GM19239 (cell line): ENCODE measurements at places on chromosomes 3 and 15.

- DNase-seq, result no peak
Measured at GRCh38 chr3:139597947-139598346, 58.4 kb upstream of the RBP1 start.

- DNase-seq, result no peak
Measured at GRCh38 chr15:38685686-38686339, 121.2 kb upstream of the RASGRP1 start.

DNA sequence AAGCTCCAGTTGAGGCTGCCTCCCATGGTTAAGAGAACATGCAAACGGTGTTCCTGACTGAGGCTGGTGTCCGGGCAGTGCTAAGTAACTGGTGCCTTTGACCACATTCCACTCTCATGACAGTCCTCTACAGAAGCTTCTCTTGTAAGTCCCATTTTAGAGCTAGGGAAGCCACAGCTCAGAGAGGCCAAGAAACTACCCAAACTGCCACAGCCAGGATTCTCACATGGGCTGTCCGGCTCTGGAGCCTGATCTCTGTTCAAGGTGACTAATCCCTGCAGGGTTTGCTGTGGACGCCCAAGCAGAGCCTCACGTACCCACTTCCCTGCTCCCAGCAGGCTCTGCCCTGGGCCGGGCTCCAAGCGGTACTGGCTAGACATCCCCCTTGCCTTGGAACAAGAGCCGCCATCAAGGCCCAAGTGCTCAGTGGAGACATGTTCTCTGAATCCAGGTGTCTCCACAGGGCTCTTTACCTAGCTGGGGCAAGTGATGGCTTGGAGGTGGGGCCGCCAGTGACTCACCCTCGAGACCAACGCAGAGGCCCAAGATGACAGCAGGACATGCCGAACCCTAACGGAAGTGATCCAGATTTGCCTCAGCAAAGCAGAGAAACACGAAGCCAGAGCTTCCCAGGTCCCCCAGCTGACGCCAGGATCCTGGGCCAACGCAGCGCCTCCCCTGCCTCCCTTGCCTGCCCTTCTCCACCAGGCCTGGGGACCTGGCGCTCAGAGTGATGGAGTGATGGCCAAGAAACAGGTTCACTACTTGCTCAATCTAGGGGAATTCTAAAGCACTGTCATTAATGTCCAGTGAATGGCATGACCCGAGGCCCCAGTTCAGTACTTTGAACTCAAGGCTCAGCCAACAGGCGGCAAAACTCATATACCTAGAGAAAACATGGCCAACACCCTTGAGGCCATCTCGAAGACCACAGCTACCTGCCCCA, 24.4 kb downstream of the KLHL25 start:
- DNase-seq, result no peak

- no peak for DNase-seq
Measured at GRCh38 chr3:197027896-197028727, 1.5 kb downstream of the MELTF start.

DNA sequence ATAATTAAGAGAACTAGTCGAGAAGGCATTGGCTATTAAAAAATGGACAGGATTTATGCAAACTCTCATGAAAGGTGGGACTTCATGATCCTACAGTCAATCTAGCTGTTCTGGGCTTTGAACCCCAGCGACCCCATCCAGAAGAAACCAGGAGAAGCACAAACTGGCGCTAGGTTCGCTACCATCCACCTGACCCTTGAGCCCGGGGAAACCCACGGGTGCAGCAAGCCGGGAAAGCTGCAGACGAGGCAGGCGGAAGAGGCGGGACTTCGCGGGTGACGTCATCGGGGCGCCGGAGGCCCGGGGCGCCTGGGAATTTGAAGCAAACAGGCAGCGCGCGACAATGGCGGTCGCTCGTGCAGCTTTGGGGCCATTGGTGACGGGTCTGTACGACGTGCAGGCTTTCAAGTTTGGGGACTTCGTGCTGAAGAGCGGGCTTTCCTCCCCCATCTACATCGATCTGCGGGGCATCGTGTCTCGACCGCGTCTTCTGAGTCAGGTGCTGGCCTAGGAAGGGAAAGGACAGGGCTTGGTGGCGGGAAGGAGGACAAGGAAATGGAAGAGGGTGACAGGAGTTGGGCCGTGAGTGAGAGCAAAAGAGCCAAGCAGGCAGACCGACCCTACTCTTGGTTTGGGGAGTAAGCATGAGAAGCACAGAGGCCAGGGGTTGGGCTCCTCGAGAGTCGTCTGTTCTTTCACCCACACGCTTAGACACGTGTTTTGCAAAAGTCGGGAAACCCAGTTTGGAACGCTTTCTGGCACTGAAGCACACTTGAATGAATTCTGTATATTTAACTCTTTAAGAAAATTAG, at the start of gene UMPS:
TSS of gene UMPS (plus strand) at position 324 of the 812 bp plus-strand sequence. CDS start at position 344, 20 bp downstream.
- DNase-seq, result peak; percentile 81

DNA sequence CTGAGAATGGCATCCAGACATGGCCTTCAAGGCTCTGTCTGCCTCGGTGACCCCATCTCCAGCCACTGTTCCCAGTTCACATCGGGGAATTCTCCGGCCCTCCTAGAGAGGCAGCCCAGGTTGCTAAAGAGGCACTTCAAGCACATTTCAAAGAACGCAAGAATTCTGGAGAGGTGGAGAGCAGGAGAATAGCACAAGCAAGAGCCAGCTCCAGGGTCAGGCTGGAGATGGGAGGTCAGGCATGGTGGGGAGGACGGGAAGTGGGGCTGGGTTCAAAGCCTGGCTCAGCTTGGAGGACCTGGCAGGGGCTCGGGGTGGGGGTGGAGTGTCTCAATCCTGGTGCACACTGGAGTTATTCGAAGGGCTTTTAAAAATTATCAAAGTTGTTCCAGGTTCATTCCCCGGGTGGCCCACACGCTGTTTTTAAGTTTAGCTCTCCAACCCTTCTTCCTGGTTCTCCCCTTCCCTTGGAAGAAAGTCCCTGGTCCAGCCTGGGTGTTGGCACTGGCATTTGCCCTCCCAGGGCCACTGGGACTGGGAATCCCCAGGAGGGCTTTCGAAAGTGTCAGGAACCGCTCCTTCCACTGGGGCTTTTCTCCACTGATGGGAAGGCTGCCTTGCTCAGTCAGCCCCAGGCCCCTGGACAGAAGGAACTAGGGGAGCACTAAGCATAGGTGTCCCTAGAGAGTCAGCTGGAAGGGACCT, 35.8 kb downstream of the ZNF710 start:
- DNase-seq, result no peak

GRCh38 chr3:40768046-40768445, 243.3 kb downstream of the ZNF621 start:
- DNase-seq, result no peak

GRCh38 chr15:68483165-68483564, 51.2 kb upstream of the ITGA11 start:
- no peak for DNase-seq

DNA sequence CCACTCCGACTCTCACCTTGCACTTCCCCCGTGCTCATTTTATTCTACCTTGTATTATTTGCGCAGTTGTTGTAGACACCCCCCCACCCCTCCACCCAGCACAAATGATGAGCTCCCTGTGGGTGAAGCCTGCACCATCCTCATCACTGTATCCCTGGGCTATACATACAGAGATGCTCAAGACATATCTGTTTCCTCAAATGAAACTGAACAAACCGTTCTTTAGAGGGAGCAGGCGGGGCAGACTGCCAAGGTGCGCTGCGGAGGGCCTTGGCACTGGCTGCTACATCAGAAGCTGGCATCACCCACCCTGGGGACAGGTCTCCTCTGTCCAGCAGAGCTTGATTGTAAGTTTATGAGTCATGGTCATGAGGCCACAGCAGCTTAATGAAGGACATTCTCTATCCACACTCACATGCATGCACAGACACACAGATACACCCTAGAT, 29.0 kb downstream of the ADCY5 start:
- DNase-seq, result no peak

- no peak for DNase-seq
Measured at GRCh38 chr3:193548406-193548805, 6.3 kb downstream of the ATP13A4 start.

DNA sequence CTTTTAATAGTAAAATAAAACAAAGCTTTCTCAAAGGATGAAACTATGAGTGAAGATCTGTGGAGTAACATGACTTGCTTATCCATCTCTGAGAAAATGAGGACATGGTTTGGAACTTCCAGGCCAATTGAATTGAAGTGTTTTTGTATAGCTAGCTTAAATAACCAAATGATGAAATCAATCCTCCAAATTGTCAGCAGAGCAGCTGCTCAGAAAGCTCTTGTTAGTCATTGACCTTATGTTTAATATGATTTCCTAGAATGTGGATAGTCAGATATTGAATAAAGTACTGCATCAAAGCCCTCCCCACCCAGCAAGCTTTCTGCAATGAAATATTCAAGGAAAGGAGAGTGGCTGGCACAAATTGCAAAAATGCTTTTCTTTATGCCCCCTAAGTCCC, 437.2 kb downstream of the MFSD1 start:
- no peak for DNase-seq

GRCh38 chr3:13549623-13550422, 898 bp downstream of the FBLN2 start:
- DNase-seq, result no peak

DNA sequence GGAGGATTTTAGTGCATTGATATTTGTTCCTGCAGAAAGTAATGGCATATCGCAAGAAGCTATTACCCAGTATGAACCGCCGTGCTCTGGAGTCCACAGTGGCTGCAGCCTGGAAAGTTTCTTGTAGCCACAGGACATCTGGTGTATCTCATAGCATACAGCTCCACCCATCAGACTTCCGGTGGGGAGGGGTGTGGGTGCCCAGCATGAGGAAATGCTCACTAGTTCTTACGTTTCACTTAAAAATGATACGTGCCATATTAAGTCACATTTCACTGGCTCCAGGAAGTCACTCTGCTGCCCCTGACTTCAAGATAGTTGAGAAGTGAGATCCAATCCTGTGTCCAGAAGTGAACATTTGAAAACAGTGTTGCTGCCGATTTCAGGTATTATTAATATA, 990.4 kb downstream of the GBE1 start:
- DNase-seq, result no peak
